ENCODE measurements at places on chromosomes 13 and 19.

DNA sequence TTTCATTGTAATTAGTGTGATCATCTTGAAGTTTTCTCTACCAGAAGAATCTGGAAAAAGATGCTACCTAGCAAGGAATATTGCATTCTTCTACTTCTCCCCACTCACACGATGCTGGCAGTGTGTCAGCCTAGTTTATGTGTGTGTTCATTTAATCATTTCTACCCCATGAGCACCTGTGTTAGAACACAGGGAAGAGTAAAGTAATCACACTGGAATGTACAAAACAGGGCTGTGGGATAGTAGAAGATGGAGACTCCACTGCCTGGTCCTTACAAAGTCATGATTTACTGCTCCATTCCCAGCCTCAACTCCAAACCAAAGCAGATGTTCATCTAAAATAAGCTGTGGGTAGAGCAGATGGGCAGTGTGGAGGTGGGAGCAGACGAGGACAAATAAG is 47.7 kb upstream of the RGCC start:
- DNase-seq = no peak

DNA sequence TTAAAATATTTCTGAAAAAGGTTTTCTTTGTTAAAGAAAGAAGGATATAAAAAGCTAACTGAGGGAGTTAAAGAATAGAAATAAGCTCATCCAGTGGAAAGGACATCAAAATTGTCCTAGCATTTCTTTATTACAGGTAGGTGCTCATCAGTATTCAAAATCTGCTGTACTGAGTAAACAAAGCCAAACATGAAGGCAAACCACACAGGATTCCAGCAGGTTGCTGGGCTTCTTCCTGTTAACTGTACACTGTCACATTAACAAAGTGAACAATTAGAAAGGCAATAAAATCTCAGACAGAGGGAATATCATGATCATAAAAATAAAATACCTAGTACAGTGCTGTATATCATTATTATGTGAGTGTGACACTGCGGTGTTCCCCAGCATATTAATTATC is 1541.0 kb downstream of the SLITRK5 start:
- DNase-seq = no peak

- DNase-seq = no peak
Observed at GRCh38 chr13:77994166-77994565, 75.5 kb upstream of the EDNRB start.

DNA sequence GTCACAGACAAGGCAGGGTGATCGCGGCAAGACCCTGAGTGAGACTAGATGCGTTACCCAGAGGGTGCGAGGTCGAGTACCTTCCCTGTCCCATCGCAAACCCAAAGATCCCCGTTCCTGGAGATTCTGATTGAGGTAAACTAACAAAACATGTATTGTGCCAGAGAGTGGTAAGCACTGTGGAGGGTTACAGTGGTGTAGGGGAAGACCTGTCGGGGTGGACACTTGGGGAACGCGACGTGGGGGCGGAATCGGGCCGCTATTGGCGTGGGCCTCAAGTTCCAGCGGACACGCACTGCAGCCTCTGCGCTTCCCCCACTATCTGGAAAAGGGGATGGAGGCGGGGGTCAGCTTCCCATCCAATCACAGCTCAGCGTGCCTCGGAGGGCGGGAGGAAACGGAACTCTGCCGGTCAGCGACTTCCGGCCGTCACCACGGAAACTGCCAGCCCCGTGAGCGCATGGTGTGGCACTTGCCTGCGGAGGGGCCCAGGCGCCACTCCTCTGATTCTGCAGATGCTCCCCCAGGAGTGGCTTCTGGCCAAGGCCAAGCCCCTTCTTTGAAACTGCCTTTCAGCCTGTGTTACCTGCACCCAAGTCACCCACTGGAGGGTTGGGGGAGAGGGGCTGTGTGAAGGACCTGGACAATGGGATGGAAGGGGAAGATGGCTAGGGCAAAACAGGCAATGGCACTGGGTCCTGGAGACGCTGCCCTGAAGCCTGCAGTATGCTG is 1.0 kb upstream of the UBE2M start:
- DNase-seq = peak; percentile 100

DNA sequence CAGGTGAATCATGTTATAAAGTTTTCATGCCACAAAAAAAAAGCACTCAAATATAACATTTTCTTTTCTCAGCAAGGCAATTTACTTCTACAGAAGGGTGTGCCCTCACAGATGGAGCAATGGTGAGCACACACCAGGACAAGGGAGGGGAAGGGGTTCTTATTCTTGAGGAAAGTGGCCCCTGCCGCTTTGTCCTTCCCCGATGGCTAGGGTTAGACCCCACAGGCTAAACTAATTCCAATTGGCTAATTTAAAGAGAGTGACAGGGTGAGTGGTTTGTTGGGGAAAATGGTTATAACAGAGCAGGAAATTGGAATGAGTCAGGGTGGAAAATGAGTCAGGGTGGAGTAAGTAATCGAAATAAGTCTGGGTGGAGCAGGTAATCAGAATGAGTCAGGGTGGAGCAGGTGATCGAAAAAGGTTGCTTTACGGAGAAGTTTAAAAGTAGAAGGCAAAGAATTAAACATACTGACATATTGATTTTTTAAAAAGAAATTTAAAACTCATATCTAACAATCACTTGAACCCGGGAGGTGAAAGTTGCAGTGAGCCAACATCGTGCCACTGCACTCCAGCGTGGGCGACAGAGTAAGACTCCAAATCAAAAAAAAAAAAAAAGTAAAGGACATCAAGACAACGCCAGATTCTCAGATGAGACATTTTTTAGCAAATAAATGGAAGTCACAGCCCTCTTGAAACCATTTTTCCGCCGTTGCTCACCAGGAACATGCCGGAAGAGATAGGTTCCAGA is 813 bp downstream of the ZNF562 start:
- DNase-seq = no peak

- no peak for DNase-seq
Observed at GRCh38 chr13:43002021-43002420, 10.0 kb upstream of the EPSTI1 start.

- DNase-seq = no peak
Observed at GRCh38 chr19:43362179-43362578, 8.7 kb downstream of the CD177 start.

- no peak for DNase-seq
Observed at GRCh38 chr19:1747285-1748114, 5.8 kb upstream of the ONECUT3 start.

DNA sequence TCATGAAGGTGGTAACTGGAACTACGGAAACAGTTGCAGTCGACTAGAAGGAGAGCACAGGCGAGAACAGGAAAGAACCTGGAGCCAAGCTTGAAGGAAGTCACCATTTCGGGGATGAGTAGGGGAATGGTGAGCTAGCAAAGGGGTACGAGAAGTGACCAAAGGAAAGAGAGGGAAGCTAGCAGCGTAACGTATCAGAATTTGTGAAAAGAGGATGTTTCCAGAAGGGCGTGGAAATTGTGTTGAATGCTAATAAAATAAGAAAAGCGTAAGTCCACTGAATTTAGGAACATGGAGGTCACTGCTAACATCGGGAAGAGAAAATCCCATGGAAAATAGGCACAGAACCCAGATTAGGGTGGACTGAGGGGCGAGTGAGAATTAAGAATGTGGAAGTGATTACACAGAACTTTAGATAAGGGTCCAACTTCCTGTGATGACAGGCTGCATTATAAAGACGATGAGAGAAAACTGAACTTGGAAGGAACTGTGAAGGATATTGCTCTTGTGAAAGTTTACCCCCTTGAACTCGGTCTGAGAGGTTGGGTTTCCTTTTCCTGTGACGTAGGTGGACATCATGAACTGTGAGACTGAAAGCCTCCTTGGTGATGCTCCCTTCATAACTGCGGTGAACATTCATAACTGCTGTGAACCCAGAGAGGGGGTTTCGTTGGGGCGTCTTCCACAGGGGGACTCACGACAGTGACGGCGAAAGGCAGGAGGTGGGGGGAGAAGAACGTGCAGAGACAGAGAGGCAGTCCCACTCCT is 2.0 kb upstream of the FFAR2 start:
- DNase-seq = no peak

DNA sequence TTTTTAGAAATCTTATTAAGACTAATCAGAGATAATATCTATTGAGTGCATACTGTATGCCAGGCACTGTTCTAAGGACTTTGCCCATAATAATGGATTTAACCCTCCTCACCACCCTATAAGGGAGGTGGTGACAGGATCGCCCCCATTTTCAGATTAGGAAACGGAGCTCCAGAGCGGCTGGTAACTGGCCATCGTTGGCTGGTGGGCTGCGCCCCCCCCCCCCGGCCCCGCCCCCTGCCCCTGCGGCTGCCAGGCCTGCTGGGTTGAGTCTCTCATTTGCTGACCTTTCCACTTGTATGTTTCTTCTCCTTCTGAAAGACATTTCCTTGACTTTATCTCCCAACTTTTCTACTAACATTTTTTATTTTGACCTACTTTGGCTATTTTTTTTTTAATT is 8.5 kb downstream of the ARHGEF7 start:
- no peak for DNase-seq

DNA sequence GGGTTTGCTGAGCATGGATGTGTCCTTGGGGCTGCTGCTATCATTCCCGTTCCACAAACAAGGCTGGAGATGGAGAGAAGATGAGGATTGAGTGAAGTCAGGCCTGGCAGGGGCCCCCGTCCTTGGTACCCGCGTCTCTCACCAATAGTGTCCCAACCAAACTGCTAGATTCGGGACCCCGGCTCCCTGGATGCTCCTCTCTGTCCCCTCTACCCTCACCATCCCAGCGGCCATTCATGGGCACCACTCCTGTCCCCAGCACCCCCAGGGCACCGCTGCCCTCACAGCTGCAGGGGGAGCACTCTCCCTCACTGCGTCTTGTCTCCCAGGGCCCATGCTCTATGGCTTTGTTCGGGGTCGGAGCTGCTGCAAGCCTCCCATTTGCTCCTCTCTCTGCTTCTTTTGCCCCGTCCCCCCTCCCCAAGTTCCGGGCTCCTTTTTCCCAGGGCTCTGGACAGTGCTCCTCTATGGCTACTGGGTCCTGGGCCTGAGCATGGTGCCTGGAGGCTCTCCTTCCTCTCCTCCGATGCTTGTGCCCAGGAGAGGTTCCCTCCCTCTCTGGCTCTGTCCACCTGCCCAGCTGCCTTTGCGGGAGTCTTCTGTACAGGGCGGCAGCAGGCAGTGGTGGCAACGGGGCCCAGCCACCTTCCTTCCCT is 219.5 kb downstream of the TEX29 start:
- DNase-seq = no peak

DNA sequence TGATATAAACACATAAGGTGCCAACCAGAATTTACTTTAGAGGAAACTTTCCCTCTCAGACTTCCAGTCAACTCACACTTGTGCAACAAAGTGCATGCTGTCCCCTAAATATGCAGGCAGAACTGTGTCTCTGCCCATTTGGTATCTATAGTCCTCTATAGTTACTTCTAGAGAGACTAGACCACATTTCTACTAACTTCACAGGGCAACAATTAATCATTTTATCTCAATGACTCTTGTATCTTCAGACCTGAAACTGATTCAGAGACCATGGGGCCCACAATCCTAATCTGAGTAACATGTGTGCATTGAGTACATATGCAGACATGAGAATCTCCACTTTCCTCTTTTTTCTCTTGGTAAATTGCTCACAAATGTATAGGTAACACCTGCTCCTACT is 158.1 kb downstream of the ZNF486 start:
- DNase-seq = no peak

DNA sequence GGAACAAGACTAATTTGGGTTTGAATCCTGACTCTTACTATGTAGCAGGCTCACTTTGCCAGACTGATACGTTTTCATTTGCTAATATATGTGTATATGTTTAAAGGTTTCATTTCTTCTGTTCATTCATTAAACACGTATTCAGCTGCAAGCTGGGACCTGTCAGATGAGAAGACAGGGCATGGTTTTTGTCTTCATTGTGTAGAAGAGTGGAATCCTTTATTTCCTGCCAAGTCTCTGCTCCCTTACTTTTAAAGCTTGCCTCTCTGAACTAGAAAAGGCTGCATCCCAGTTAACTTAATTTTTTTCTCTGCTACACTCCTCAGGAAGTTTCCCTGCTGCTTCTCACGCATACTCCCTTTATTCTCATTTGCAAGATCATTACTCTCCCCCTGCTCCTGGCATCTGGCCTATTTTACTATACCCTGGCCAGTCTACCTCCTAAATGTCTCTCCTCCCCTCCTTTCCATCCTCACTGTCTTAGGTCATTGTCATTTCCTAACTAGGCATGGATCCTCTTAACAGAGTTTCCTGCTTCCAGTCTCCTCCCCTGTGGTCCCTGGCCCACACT is 141.0 kb upstream of the TMTC4 start:
- DNase-seq = no peak

GRCh38 chr19:13748169-13748828 is 16.0 kb upstream of the MRI1 start:
- DNase-seq = peak; percentile 53

- DNase-seq = no peak
Observed at GRCh38 chr13:106083620-106084350, 451.7 kb downstream of the EFNB2 start.

DNA sequence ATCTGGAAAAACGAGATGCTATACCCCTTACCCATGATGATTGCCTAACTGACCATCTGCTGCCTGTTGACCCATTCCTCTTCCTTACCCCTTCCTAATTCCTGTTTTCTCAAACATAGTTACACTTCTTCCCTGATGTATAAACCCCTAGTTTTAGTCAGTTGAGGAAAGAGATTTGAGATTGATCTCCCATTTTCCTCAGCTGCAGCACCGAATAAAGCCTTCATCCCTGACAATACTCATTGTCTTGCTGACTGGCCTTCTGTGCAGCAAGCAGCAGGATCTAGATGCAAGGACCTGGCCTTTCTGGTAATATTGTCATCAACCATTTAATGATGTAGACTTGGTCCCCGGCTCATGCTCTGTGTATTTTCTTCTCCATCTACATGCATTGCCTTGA is 999 bp upstream of the ZNF264 start:
- no peak for DNase-seq

DNA sequence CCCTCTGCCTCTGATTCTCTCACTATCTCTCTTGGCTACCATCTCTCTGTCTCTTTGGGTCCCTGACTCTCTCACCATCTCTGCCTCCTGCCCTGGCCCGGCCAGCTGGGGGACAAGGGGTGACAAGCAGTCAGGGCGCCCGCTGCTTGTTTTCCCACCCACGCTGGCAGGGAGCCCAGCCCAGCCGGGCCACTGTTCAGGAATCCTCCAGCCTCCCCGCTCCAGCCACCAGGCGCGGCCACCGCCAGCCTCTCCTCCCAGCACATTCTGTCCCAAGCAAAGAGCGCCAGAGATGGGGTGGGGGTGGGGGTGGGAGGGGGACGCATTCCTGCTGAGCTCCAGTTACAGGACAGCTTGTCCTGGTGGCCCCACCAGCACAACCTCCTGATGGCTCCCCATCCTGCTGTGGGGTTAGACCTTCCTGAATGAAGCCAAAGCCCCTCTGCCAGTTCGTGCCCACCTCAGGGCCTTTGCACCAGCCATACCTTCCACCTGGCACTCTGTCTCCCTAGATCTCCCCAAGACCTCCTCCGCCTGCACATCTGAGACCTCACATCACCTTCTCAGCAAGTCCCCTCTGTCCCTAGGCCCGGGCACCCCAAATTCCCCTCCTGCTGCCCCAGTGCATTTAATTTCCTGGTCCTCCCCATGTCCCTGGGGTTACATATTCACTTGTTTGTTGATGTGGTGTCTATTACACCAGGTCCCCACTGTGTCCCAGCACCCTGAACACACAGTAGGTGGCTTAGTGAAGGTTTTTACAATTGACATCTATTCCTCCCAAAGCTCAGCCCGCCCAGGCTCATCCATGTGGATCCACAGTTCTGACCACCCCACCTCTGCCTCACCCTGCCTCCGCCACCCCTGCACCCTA is 12.5 kb downstream of the ARRDC2 start:
- no peak for DNase-seq

- DNase-seq = no peak
Observed at GRCh38 chr13:100490692-100491091, 97.9 kb downstream of the GGACT start.

All from HuH-7.5 (cell line).